ENCODE measurements at places on chromosomes 13 and 19. TPM values are rescaled to one million over a fixed set of nuclear protein-coding genes. Genes with fewer than 3 reads are reported as not detected.

DNA sequence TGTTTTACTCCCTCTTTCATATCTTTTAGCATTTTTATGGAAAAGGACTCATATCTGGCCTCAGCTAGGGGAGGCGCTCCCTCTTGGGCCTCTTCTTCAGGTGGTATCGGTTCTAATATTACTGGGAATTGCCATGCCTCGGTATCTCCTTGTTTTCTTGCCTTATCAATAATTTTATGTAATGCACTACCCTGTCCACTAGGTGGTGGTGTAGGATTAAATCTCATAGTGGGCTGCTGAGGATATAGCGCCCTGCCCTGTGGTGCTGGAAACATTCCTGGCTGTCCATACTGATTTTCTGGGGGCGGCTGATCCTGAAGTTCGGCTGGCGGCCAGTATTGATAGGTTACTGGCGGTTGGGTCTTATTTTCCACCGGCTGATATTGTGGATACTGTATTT, 35.8 kb downstream of the ZNF420 start:
- peaks cover 89% of the 10 kb centered on the region for H3K36me3 ChIP-seq
- H3K4me1 ChIP-seq: no peaks in the 10 kb centered on the region
- no peak for DNase-seq
- H3K4me3 ChIP-seq: no peak overlapping the region
- H3K27me3 ChIP-seq: no peaks in the 10 kb centered on the region

- no peaks in the 10 kb centered on the region for H3K4me1 ChIP-seq
- no peaks in the 10 kb centered on the region for H3K27me3 ChIP-seq
- H3K4me3 ChIP-seq: no peak overlapping the region
- H3K36me3 ChIP-seq: no peaks in the 10 kb centered on the region
- H3K27ac ChIP-seq: no peak overlapping the region
Observed at GRCh38 chr13:59706101-59706976, 457.4 kb downstream of the DIAPH3 start.

ZNF665 gene
- 3.7 TPM for total RNA-seq

DNA sequence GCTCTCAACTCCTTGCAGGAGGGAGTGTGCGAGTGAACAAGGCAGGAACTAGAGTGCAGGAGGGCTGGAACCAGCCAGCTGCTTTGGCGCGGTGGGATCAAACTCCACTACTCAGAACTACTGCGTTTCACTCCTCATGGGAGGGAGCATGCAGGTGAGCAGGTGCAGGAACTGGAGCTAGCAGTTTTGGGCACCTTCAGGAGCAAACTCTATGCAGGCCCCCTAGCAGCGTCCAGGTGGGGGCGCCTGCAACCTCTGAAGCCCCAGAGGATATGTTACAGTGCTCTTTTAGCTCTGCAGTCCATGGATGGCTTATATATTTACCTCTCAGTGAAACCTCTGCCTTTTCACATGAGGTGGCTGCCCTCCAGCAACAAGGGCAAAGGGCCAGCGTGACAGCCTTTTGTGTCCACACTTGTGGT, 1303.4 kb downstream of the PCDH9 start:
- H3K27me3 ChIP-seq: no peaks in the 10 kb centered on the region
- H3K4me1 ChIP-seq: no peaks in the 10 kb centered on the region
- H3K27ac ChIP-seq: no peak overlapping the region
- peak; percentile 79 for DNase-seq

GRCh38 chr19:18843960-18844359, 12.2 kb downstream of the UPF1 start:
- peaks cover 21% of the 10 kb centered on the region for H3K36me3 ChIP-seq
- H3K4me3 ChIP-seq: no peak overlapping the region
- no peaks in the 10 kb centered on the region for H3K4me1 ChIP-seq
- no peaks in the 10 kb centered on the region for H3K27me3 ChIP-seq
- no peak for DNase-seq

- no peak overlapping the region for H3K4me3 ChIP-seq
- DNase-seq: no peak
- H3K27me3 ChIP-seq: no peaks in the 10 kb centered on the region
- no peak overlapping the region for H3K27ac ChIP-seq
- no peaks in the 10 kb centered on the region for H3K4me1 ChIP-seq
- peaks cover 6% of the 10 kb centered on the region for H3K36me3 ChIP-seq
Observed at GRCh38 chr13:31962731-31963370, 68.7 kb upstream of the FRY start.

GRCh38 chr19:58385313-58385890, 1.7 kb upstream of the RPS5 start:
- no peak overlapping the region for H3K27ac ChIP-seq
- H3K4me3 ChIP-seq: peak overlapping the region; percentile 99
- DNase-seq: no peak
- no peaks in the 10 kb centered on the region for H3K27me3 ChIP-seq
- peaks cover 24% of the 10 kb centered on the region for H3K36me3 ChIP-seq

- no peak for DNase-seq
- H3K27ac ChIP-seq: no peak overlapping the region
- no peaks in the 10 kb centered on the region for H3K4me1 ChIP-seq
- peaks cover 58% of the 10 kb centered on the region for H3K36me3 ChIP-seq
Observed at GRCh38 chr19:970695-971094, 13.4 kb upstream of the WDR18 start.

DNA sequence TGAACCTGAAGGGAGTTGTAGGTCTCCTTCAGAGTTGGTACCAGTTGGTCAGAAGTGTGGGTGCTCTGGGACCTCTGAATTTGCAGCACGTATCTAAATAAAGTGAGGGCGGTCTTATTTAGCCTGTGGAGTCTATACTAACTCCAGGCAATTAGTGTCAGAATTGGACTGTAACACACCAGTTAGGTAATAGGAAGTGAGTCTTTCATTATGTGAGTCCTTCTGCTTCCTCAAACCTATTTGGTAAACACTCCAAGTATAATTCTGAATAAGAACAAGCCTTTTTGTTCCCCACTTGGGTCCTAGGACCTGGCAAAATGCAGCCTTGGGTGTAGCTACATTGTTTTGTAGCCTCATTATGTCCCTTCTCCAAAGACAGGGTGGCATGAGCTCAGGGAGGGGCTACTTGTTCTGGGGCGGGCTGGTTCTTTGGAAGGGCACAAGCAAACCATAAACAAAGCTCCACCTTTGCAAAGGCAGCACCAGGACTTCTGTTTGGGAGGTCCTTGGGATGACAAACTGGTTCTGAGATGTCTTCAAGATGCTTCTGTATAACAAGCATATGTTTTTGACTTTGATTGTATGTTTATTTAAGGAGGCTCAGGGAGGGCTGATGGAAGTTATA, 418.0 kb downstream of the ZNF536 start:
- peaks cover 3% of the 10 kb centered on the region for H3K36me3 ChIP-seq
- H3K4me3 ChIP-seq: no peak overlapping the region
- H3K4me1 ChIP-seq: no peaks in the 10 kb centered on the region
- H3K27me3 ChIP-seq: no peaks in the 10 kb centered on the region
- H3K27ac ChIP-seq: no peak overlapping the region
- no peak for DNase-seq

RXFP2 gene
- not detected for total RNA-seq

- H3K27ac ChIP-seq: no peak overlapping the region
- no peaks in the 10 kb centered on the region for H3K4me1 ChIP-seq
- no peaks in the 10 kb centered on the region for H3K36me3 ChIP-seq
- DNase-seq: no peak
- H3K27me3 ChIP-seq: no peaks in the 10 kb centered on the region
- no peak overlapping the region for H3K4me3 ChIP-seq
Observed at GRCh38 chr13:48477191-48477855, 55.6 kb downstream of the RCBTB2 start.

BSG gene
- total RNA-seq: 719 TPM

DNA sequence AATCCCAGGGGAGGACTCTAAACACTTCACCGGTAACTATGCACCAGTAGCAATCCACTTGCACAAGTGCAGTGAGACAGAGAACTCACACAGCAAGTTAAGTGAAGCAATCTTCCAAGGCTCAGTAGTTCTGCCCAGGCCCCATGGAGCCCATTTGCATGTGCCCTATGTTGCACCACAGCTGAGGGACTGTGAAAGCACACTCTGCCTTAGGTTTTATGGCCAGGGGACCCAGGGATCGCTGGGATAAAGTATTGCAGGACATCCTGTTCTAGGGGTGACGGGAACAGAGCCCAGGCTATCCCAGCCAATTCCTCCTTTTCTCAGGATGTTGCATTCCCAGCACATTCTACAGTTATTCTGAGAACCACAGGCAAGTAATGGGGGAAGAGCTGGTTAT, 6.0 kb upstream of the AMER2 start:
- H3K27ac ChIP-seq: no peak overlapping the region
- peaks cover 2% of the 10 kb centered on the region for H3K36me3 ChIP-seq
- H3K4me3 ChIP-seq: no peak overlapping the region
- H3K4me1 ChIP-seq: peaks cover 3% of the 10 kb centered on the region
- peaks cover 4% of the 10 kb centered on the region for H3K27me3 ChIP-seq

- H3K36me3 ChIP-seq: peaks cover 16% of the 10 kb centered on the region
- H3K4me1 ChIP-seq: no peaks in the 10 kb centered on the region
- peak; percentile 37 for DNase-seq
- H3K27me3 ChIP-seq: no peaks in the 10 kb centered on the region
- no peak overlapping the region for H3K27ac ChIP-seq
- H3K4me3 ChIP-seq: peak overlapping the region; percentile 81
Observed at GRCh38 chr19:5687360-5688198, 2.5 kb upstream of the RPL36 start.

DNA sequence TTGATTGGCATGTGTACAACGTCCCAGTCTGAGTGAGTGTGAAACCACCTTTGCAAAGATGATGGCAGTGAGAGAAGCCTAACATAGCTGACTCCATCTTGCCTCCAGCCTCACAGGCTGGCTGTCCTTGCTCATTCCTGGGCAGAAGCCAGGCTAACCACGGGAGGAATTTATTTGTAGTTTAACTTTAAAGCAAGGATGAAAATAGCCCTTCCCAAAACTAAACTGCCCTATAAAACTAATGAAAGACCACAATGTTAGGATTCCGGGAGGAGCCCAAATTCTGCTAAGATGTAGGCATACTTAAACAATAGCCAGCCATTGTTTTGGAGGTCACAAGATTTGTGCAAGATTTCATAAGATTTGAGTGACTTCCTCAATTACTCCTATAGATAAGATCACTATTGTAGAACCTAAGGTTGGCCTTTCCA, 96.6 kb upstream of the LSM14A start:
- H3K27ac ChIP-seq: no peak overlapping the region
- H3K36me3 ChIP-seq: no peaks in the 10 kb centered on the region
- no peak for DNase-seq
- no peaks in the 10 kb centered on the region for H3K27me3 ChIP-seq

- peaks cover 2% of the 10 kb centered on the region for H3K4me1 ChIP-seq
- DNase-seq: no peak
- no peaks in the 10 kb centered on the region for H3K36me3 ChIP-seq
- H3K27me3 ChIP-seq: peaks cover 1% of the 10 kb centered on the region
Observed at GRCh38 chr13:95652821-95653220, 8.3 kb upstream of the DZIP1 start.

DNA sequence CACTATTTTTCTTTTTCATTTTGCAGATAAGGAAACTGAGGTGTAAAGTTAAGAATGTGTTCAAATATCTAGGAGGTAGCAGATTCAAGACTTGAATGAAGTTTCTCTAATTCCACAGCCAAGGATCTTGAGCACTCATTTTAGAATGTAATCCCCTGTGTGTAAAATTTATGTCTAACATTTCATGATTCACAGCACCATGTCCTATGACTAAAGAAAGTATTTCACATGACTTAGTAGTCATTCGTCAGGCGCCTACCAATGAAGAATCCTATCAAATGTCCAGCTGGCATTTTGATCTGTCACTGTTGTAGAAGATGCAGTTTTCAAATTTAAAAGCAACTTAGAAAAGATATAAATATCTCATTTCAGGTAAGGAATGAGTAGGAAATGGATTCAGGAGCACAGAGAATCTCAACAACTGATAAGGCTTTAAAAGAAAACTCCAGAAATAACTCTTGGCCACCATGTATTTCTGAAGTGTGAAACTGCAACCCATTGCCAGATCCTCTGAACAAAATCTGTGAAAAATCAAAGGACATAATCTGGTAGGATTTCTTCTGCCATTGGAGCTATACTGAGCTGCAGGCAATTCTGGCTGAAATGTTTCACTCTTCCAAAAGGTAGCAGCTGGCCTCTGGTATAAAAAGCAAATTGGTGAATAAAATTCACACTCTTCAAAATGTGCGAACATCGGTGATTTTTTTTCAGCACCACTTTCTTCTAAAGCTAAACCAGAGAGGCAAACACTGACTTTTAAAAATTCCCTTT, 92.2 kb downstream of the DCLK1 start:
- no peak overlapping the region for H3K4me3 ChIP-seq
- no peaks in the 10 kb centered on the region for H3K36me3 ChIP-seq
- no peaks in the 10 kb centered on the region for H3K27me3 ChIP-seq
- no peaks in the 10 kb centered on the region for H3K4me1 ChIP-seq
- H3K27ac ChIP-seq: no peak overlapping the region

- no peak for DNase-seq
- H3K27ac ChIP-seq: no peak overlapping the region
- H3K4me3 ChIP-seq: peak overlapping the region; percentile 88
- H3K27me3 ChIP-seq: no peaks in the 10 kb centered on the region
- H3K36me3 ChIP-seq: peaks cover 89% of the 10 kb centered on the region
Observed at GRCh38 chr19:58001895-58002369, 688 bp downstream of the ZNF606 start.

ATP8B3 gene
- 8.7 TPM for total RNA-seq

GRCh38 chr13:62643799-62644524, 1228.3 kb upstream of the PCDH20 start:
- no peaks in the 10 kb centered on the region for H3K27me3 ChIP-seq
- H3K4me1 ChIP-seq: no peaks in the 10 kb centered on the region
- H3K36me3 ChIP-seq: peaks cover 5% of the 10 kb centered on the region

DNA sequence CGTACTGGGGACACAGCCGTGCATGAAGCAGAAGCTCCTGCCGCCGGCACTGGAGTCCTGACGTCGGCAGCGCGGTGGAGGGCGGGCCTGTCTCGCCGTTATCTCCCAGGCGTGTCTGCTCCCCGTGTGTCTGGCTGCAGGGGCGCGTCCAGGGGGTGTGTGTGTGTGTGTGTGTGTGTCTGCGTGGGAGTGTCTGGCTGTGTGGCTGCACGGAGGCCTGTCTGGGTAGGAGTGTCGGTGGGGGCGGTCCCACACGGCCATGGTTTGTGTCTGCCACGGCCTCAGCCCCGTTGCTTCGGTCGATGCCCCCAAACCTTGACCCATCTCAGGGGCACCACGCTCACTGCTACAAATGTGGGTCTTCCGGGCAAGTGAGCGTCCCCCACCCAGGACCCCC, 18.3 kb downstream of the ARID3A start:
- no peak overlapping the region for H3K27ac ChIP-seq
- no peak for DNase-seq
- H3K36me3 ChIP-seq: peaks cover 37% of the 10 kb centered on the region
- H3K27me3 ChIP-seq: no peaks in the 10 kb centered on the region

WDR18 gene
- total RNA-seq: 94.7 TPM

DNA sequence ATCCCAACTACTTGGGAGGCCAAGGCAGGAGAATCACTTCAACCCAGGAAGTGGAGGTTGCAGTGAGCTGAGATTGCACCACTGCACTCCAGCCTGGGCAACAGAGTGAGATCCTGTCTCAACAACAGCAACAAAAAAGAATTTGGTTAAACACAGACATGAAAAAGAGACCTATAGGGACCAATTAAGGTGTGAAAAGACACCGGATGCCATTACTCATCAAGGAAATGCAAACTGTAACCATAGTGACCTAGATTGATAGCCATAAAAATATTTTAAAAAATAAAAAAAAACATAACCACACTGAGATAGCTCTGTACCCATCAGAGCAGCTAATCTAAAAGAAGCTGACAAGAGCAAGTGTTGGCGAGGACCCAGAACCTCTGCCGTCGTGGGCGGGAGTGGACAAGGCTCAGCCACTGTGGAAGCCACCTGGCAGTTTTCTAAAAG, 37.1 kb upstream of the ISYNA1 start:
- no peaks in the 10 kb centered on the region for H3K4me1 ChIP-seq
- no peak overlapping the region for H3K27ac ChIP-seq
- H3K36me3 ChIP-seq: peaks cover 2% of the 10 kb centered on the region
- H3K4me3 ChIP-seq: no peak overlapping the region
- H3K27me3 ChIP-seq: no peaks in the 10 kb centered on the region
